Panc1 (cell line): ENCODE measurements at places on chromosomes 5 and 9. TPM values are rescaled to one million over a fixed set of nuclear protein-coding genes. Genes with fewer than 3 reads are reported as not detected.

PDZD2 gene
- total RNA-seq = 0.10 TPM

CDKN2A gene
- total RNA-seq = not detected

CDC20B gene
- 0.08 TPM for total RNA-seq

ZBTB26 gene
- 4.5 TPM for total RNA-seq

CARD6 gene
- 0.49 TPM for total RNA-seq

OR1J1 gene
- total RNA-seq = not detected

TOR2A gene
- 8.2 TPM for total RNA-seq

CCL27 gene
- 0.95 TPM for total RNA-seq

TTC33 gene
- 12.6 TPM for total RNA-seq

TPPP gene
- total RNA-seq = 0.98 TPM

PTGDS gene
- 13.7 TPM for total RNA-seq

TMEM267 gene
- total RNA-seq = 22.0 TPM

HAND1 gene
- total RNA-seq = 0.10 TPM

OBP2B gene
- not detected for total RNA-seq
